BJ (cell line): ENCODE measurements at places on chromosomes 2 and 18.

DNA sequence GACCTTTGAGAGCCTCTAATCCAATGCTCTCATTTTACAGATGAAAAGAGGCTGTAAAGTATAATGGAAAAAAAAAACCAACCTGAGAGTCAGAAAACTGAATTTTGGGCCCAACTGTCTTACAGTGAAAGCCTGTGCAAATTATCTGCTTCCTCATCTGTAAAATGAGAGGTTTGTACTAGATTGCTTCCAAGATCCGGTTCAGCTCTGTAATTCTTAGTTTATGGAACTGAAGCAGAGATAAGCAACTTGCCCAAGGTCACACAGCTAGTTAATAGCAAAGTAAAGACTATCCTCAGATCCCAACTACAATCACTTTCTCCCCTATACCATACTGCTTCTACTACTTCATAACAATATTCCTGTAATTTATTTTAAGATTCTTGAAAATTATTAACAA is 6.3 kb downstream of the TLK1 start:
- DNase-seq, result no peak

GRCh38 chr2:16114836-16115235 is 174.5 kb downstream of the MYCN start:
- no peak for DNase-seq

DNA sequence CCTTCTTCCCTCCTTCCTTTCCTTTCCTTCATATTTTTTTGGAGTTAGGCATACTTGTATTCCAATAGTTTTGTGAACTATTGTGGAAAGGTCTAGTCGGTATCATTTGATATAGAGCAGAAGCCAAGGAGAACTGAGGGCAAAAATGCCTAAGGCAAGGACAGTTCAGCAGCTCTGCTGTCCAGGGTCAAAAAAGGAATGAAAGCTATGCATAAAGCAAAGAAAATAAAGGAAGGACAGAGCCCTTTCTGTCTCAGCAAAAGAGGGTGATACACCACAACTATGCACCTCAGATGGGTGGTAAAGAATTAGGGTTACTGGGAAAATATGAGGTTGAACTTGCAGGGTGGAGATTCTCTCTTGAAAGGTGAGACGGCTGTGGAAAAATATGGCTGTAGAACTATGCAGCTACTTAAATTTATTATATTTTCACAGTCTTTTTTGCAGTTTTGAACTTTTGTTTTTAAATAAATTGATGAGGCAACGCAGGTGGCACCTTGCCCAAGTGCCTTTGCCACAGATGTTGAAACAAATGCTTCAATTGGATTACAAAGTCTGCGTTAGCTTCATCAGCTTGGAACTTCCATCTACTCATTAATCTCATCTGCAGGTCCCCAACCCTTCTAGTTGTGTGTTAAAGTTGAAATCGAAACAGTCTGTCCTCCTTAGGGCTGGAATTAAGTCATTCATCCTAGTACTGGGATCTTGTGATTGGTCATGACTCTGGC is 20.8 kb downstream of the LHCGR start:
- no peak for DNase-seq

GRCh38 chr2:171651667-171652415 is 35.4 kb upstream of the DYNC1I2 start:
- no peak for DNase-seq

GRCh38 chr2:150663143-150663542 is 175.7 kb upstream of the RND3 start:
- DNase-seq, result peak; percentile 77

GRCh38 chr2:69947325-69947931 is 14.0 kb downstream of the ASPRV1 start:
- DNase-seq, result no peak

GRCh38 chr2:135335256-135335655 is 195.8 kb downstream of the ZRANB3 start:
- no peak for DNase-seq

DNA sequence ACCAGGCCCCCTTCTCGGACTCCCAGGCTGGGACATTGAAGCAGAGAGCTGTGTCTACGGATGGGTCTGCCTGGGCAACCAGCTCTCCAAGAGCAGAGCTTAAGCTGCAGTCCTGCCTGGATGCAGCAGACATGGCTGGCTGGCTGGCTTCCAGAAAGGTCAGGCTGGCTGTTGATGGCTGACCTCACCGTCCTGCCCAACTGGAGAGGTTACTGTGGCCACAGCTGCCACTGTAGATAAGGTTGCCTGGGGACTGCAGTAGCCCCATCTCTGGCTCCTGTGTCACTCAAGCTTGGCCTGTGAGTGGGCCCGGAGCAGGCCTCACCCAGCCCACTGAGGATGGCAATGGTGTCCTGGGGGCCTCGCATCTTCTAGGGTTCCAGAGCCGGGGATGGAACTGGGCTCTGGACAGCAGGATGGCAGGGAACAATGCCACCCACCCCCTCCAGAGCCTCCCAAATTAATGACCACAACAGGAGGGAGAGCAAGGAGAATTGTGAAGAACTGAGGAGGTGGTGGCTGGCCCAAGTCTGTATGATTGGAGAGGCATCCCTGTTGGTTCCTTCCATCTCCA is 37.0 kb upstream of the FOSL2 start:
- DNase-seq, result no peak

DNA sequence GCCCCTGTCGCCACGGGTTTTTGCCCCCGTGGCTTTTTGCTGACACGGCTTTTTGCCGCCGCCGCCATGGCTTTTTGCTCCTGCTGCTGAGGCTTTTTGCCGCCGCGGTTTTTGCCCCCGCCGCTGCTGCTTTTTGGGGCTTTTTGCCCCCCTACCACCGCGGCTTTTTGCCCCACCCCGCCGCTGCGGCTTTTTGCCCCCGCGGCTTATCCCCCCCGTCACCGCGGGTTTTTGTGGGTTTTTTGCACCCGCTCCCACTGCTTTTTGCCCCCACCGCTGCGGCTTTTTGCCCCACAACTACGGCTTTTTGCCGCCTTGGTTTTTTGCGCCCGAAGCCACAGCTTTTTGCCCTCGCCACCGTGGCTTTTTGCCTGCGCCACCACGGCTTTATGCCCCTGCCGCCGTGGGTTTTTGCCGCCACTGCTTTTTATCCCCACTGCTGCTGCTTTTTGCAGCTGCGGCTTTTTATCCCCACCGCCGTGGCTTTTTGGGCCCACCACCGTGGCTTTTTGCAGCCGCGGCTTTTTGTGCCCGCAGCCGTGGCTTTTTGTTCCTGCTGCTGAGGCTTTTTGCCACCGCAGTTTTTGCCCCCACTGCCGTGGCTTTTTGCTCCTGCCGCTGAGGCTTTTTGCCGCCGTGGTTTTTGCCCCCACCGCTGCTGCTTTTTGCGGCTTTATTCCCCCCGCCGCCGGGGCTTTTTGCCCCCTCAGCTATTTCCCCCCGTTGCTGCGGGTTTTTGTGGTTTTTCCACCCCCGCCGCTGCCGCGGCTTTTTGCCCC is 2798.0 kb upstream of the TEKT4 start:
- DNase-seq, result no peak

GRCh38 chr2:11551569-11552259 is 17.9 kb downstream of the GREB1 start:
- no peak for DNase-seq

DNA sequence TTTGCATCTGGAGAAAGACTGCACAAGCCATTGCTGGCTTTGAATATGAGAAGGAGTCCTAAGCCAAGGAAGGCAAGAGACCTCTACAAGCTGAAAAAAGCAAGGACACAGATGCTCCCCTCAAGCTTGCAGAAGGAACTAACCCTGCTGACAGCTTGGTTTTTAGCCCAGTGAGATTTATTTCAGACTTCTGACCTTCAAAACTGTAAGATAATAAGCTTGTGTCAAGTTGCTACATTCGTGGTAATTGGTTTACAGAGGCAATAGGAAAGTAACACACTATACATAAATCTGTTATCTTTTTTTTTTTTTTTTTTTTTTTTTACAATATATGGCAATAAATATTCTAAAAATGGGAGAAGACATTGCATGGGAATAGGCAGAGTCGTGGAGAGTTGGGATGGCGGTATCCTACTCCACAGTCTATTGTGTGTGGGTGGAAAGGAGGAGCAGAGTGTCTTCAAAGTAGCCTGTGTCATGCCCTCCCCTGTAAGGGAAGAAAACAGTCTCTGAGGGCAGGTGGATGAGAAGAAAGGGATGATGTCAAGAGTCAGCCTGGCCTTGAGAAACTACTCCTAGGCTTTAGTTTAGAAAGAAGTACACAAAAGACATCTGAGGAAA is 196.9 kb downstream of the THSD7B start:
- no peak for DNase-seq
